ENCODE measurements at places on chromosomes 2 and 18.

DNA sequence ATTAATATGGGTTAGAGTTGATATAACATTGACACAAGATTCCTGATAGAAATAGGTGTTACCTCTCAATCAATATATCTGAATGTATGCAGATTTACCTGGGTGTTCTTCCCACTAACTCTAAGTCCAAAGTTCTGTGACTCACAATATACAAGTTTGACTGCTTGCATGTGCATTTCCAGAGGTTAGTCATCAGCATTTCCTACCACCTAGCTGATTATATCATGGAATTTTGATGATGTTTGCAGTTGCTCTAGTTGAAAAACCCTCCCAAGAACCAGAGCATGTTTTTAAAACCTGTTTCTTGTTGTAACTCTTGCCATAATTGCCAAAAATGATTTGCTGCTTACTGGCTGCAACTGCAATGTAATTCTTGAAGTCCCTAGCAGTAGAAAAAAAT is 15.0 kb upstream of the DSG1 start:
- DNase-seq, result no peak

DNA sequence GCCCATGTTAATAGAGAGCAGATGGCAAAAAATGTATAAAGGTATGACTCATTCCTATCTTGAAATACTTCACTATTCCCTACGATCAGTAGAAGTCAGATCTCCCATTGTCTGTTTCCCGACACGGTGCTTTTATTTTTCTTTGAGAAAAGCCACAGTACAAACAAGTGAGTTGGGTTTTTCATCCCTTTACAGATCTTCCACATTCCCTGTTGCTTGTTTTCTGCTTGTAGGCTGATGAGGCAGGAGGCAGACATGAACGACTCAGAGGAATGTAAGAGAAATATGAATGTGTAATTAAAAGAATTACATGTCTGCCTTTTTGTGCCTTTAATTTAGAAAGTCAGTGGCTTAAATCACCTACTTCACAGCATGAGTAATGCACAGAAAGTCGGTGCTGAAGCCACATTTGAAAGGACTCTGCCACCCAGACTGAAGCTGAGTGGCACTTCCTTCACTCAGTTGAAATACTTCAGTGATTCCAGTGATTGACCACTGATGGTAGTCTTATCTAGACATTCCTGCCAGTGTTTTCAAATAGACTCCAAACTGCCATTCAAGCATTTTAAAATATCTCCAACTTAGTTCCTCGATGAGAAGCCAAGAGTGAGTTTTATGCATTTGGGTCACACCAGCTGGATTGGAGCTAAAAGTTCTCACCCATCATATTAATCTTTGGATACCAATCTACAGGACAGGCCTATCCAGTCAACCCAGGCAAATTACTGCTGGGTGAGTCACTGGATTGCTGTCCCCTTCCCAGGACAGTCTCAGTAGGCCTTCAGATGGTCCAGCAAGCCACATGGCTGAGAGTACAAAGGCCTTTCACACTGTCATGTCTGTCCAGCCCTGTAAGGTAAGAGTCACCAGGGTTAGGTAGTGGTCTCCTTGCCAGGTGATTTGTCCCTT is 79.0 kb downstream of the COLEC12 start:
- peak; percentile 21 for DNase-seq

GRCh38 chr2:7895289-7895688 is 786.6 kb upstream of the ID2 start:
- DNase-seq, result no peak

GRCh38 chr2:31337860-31338259 is 76.7 kb downstream of the XDH start:
- peak; percentile 57 for DNase-seq

DNA sequence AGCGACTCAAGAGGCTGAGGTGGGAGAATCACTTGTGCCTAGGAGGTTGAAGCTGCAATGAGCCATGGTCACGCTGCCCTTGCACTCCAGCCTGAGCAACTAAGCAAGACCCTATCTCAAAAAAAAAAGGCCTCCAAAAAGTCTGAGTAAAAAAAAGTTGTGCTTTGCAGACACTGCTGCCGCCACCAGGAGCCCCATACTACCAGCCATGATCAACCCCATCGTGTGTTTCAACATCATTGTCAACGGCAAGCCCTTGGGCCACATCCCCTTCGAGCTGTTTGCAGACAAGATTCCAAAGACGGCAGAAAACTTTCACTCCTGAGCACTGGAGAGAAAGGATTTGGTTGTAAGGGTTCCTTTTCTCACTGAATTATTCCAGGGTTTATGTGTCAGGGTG is 137.1 kb downstream of the INO80D start:
- DNase-seq, result no peak

DNA sequence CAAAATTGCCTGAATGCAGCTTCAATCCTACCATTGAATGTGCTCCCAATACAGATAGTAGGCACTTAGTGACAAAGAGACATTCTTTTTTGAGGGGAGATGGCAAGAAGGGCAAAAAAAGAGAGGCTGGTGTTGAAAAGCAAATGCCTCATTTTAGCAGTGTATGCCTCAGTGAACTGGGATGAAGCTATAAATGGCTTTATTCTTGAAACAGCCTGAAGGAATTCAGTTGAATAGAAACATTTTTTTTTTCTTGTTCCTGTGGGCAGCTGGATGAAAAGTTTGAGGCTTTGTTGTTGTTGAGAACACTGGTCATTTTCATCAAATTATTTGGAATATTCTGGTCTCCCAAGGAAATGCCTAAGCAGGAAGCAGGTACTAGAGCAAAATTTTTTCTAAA is 228.9 kb downstream of the RNF144A start:
- DNase-seq, result no peak

- DNase-seq, result peak; percentile 35
Measured at GRCh38 chr2:132581991-132582738, 87.8 kb downstream of the LYPD1 start.

DNA sequence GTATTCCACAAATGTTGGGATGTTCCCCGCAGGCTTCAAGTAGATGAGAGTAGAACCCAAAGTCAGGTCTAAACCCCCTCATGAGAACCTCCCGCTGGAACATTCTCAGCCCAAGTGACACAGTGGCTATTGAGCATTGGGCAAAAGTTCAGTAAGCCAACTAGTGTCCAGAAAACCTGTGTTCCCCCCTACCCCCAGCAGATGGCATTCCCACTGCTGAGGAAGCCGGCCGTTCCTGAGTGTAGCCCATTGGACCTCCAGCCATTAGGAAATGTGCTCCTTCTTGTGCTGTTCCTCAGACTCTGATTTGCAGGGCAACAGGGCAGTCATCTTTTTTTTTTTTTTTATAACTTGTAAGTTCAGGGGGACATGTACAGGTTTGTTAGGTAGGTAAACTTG is 152.1 kb downstream of the NCK2 start:
- DNase-seq, result no peak

- DNase-seq, result no peak
Measured at GRCh38 chr2:99139003-99139402, 2.5 kb upstream of the C2orf15 start.

All from AG08396 (cell line).